ENCODE measurements at places on chromosomes 1 and 21.

DNA sequence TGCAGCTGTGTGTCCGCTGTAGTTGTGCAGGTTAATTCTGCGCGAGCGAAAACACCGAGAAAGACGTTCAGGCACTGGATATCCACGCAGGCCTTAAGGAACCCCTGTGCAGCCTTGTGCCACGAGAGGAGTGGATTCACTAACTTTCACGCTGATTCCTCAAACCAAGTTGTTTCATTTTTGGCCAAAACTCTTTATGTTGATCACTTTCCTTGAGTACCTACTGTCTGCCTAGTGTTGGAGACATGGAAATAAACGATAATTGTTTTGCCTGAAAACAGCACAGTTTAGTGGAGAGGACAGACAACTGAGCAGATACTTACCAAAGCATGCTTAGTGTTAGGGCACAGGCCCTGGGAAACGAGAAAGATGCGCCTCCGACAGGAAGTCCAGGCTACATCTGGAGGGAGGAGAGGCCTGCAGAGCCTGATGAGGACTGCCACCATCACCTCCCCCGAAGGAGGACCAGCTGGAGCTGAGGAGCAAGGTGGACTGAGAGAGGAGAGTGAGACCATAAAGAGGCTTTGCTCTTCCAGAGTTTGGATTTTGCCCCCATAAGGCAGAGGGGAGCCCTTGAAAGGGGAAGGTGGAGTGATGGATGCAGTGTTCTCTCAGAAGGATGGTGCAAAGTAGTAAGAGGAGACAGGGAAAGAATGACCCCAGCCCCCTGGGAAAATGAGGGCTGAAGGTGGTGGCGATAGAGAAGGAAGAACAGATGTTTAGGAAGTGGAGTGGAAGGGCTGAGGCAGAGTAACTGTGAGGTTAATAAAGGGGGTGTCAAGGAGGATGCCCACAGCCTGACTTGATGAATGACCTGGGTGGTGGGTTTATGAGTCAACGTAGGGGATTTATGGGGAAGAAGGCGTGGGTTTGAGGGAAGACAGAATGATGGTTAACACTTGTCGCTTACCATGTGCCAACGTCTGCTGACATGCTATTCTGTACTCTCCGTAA, 956 bp upstream of the SCAF4 start:
- no peak for DNase-seq

GRCh38 chr1:91734761-91735160, 151.2 kb downstream of the TGFBR3 start:
- DNase-seq: no peak

- no peak for DNase-seq
These were observed 52.7 kb downstream of the POFUT2 start for GRCh38 chr21:45234965-45235364.

- DNase-seq: no peak
These were observed 5.8 kb upstream of the AHDC1 start for GRCh38 chr1:27609618-27610240.

GRCh38 chr21:41367945-41368734, 6.3 kb downstream of the MX2 start:
- peak; percentile 43 for DNase-seq

- no peak for DNase-seq
These were observed 200.4 kb upstream of the TMPRSS15 start for GRCh38 chr21:18603980-18604379.

GRCh38 chr1:159054427-159054826, 22.1 kb downstream of the AIM2 start:
- DNase-seq: no peak

- no peak for DNase-seq
These were observed 26.8 kb downstream of the SESN2 start for GRCh38 chr1:28286111-28286510.

- no peak for DNase-seq
These were observed 283.1 kb downstream of the LMX1A start for GRCh38 chr1:165073185-165074007.

DNA sequence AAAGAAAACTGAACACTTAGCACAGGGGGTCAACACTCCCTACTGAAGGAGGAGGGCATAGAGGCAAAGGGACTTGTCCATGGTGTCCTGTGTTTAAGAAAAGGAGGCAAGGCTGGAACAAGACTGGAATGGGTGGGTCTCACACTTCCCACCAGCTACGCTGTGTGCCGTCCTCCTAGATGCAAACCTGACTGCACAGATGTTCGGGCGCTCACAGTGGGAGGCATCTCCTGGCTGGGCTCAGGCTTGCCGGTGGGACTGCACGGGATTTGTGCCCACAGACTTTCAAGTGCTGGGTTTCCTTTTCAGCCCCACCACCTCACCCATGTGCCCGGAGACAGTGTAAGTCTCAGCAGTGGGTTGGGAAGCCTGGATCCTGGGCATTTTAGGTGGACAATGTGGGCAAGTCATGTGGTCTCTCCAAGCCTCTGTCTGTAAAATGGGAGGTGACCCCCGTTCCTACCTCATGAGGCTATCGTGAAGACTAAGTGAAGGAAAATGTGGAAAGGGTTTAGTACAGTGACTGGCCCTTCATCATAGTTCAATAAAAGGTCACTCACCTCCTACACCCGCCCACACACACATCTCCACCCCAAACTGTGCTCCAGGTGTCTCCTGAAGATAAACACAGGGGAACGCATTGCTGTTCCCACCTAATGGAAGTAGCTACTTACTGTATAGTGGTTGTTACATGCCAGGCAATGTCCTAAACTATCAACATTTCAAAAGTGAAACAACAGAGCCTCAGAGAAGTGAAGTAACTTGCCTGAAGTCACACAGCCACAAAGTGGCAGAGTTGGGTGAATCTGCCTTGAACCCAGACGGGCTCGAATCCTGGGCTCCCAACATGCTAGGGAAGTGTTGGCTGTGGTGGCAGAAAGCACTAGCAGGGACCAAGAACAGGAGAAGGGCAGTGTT, 36.0 kb downstream of the ATP1A1 start:
- no peak for DNase-seq

- DNase-seq: no peak
These were observed 65.6 kb upstream of the DMRTA2 start for GRCh38 chr1:50488876-50489275.

GRCh38 chr1:53274026-53274425, 35.7 kb upstream of the MAGOH start:
- no peak for DNase-seq

DNA sequence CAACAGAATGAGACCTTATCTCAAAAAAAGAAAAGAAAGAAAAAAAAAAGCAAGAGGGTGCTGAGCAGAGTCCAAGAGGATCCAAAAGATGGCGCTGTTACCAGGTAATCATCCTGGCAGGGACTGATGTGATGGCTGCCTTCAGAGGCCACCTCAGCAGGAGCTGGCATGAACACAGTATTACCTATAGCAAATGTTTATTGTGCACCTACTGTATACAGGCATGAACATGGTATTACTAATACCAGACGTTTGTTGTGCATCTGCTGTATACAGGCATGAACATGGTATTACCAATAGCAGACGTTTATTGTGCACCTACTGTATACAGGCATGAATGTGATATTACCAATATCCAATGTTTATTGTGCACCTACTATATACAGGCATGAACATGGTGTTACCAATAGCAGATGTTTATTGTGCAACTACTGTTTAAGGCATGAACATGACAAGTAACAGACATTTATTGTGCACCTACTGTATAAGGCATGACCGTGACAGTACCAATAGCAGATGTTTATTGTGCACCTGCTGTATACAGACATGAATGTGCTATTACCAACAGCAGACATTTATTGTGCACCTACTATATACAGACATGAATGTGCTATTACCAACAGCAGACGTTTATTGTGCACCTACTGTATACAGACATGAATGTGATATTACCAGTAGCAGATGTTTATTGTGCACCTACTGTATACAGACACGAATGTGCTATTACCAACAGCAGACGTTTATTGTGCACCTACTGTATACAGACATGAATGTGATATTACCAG, 115.1 kb upstream of the TMEM51 start:
- DNase-seq: no peak

DNA sequence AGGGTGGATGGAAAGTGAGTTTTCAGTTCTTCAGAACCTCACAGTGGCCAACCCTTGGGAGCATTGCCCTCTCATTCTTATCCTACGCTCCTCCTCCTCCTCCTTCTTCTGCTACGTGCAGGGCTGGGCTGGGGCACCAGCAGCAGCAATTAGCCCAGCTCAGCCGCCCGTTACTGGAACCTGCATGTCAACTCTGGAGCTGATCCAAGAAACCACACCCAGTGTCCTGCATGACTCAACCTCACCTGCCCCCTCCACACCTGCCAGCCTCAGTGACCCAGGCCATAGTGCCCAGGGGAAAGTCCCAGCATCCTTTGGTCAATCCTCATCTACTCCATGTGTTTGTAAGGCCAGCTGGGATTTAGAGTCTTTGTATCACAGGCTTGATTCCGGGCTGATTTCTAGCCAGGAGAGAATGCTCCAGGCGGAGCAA, 12.6 kb downstream of the ELF3 start:
- no peak for DNase-seq

DNA sequence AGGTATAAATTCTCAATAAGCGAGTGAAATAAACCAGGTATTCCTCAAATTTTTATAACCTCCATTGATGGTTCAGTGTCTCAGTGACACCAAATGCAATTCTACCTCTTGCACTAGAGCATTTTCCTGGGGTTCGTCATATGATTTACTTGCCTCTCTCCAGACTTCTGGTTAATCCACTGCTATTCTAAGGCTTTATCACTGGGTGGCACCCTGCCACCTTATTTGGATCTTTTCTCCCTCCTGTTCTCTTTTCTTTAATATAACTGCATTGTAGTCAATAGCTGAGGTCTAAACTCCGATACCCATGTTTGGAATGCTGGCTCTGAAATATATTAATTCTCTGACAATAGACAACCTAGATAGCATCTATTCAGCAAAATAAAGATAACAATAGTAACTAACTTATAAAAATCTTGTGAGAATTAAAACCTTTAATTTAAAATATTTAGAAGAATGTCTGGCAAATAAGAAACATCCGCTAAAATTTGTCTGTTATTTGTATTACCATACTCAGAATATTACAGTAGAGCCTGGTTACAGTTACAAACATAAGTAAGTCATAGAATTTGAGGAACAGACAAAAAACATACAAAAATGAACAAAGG, 436.4 kb downstream of the PLA2G4A start:
- no peak for DNase-seq

DNA sequence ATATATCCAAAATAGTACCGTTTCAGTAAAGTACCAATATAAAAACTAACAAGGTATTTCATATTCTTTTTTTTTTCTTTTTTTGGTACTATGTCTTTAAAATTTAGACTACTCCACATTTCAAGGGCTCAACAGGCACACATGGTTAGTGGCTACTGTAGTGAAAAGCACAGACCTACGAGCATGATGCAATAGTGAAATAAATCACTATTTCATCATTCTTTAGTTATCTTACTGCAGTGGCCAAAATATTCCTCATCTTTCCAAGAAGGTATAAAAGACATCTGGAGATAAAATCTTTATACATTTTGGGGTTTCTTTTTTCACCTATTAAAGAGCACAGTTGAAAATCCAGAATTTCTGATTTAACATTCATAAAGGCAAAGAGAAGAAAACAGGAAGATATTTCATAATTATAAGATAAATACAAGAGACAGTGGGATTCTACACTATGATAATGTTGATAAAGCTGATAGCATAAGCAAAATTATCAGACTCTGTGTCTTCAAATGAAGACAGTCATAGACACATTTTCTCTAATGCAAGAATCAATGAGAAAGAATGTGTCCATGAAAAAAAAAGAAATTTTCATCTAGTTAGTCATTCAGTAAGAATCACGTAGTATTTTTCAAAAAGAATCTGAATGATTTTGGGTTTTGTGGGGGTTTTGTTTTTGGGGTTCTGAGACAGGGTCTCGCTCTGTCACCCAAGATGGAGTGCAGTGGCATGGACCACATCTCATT, 41.9 kb downstream of the CEP170 start:
- no peak for DNase-seq

GRCh38 chr21:15741510-15741909, 11.7 kb downstream of the USP25 start:
- DNase-seq: no peak

- no peak for DNase-seq
These were observed 111.6 kb downstream of the MATN1 start for GRCh38 chr1:30611741-30612309.

- DNase-seq: no peak
These were observed 13.3 kb downstream of the RSPO1 start for GRCh38 chr1:37621326-37621870.

GRCh38 chr21:46173573-46173972, 10.7 kb downstream of the SPATC1L start:
- DNase-seq: no peak

DNA sequence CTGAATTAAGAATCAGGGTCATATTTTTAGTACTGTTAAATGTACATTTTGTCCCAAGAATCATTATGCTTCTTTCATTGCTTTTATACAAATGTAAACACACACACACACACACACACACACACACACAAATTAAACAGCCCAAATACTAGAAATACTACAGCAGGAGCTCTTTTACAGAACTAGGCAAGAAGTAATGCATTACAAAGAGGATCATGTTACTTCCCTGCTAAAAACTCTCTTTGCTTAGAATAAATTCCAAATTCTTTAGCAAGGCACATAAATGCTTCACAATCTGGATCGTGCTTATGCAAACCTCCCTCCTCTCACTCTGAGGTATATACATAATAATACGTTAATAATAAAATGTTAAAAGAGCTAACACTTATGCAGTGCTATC, 720.4 kb upstream of the ADGRL4 start:
- no peak for DNase-seq
